ENCODE measurements at places on chromosomes 11 and 22. TPM values are rescaled to one million over a fixed set of nuclear protein-coding genes. Genes with fewer than 3 reads are reported as not detected.

- no peak overlapping the region for H3K4me3 ChIP-seq
- DNase-seq: no peak
- H3K27ac ChIP-seq: no peak overlapping the region
- H3K36me3 ChIP-seq: peaks cover 8% of the 10 kb centered on the region
- no peaks in the 10 kb centered on the region for H3K4me1 ChIP-seq
Measured at GRCh38 chr11:40119661-40120060, 1339.8 kb downstream of the LRRC4C start.

GRCh38 chr11:64181506-64182411 is 4.2 kb upstream of the STIP1 start:
- peak; percentile 55 for DNase-seq
- H3K36me3 ChIP-seq: peaks cover 5% of the 10 kb centered on the region
- no peaks in the 10 kb centered on the region for H3K27me3 ChIP-seq
- peaks cover 50% of the 10 kb centered on the region for H3K4me1 ChIP-seq
- H3K4me3 ChIP-seq: peak overlapping the region; percentile 84
- peak overlapping the region; percentile 65 for H3K27ac ChIP-seq

- H3K27ac ChIP-seq: peak overlapping the region; percentile 100
- H3K27me3 ChIP-seq: peaks cover 6% of the 10 kb centered on the region
- no peak for DNase-seq
- H3K4me3 ChIP-seq: peak overlapping the region; percentile 90
Measured at GRCh38 chr11:113876074-113876797, 864 bp upstream of the USP28 start.

- no peak for DNase-seq
- H3K36me3 ChIP-seq: no peaks in the 10 kb centered on the region
- H3K27me3 ChIP-seq: peaks cover 3% of the 10 kb centered on the region
- H3K27ac ChIP-seq: no peak overlapping the region
- H3K4me1 ChIP-seq: peaks cover 10% of the 10 kb centered on the region
Measured at GRCh38 chr11:117823294-117823945, 1.1 kb downstream of the FXYD2 start.

DNA sequence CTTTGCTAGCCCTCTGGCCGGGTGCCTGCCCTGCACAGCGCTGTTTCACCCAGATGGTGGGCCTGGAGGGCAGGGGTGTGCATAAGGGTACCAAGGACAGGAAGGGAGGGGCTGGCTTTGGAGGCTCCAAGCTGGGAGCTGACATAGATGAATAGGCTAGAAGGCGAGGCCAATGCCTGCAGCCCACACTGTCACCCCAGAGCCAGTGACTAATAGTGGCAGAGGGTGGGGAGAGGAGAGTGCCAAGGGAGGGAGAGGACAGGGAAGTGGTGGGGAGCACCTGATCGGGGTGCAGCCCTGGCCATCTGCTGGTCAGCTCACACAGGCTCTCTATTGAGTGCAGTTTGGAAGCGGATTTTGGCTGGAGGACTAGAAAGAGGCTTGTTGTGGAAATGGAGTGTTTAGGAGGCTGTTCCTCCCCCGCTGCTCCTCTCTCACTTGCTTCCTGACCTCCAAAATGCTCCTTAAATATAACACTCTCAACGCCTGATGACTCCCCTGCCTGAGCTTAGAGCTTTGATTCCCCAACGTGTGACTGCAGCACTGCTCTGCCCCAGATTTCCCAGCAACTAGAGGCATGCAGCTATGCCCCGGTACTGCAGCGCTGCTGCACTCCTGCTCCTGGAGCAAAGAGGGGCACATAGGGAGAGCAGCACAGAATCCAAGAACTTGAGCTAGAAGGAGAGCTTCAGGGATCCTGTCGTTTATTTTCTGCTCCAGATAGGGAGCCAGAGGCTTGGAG is 89.2 kb downstream of the GRAMD1B start:
- DNase-seq: no peak
- H3K27me3 ChIP-seq: no peaks in the 10 kb centered on the region
- H3K4me1 ChIP-seq: peaks cover 18% of the 10 kb centered on the region
- H3K36me3 ChIP-seq: peaks cover 3% of the 10 kb centered on the region
- no peak overlapping the region for H3K27ac ChIP-seq
- H3K4me3 ChIP-seq: no peak overlapping the region

- no peak for DNase-seq
- no peaks in the 10 kb centered on the region for H3K36me3 ChIP-seq
- H3K27me3 ChIP-seq: peaks cover 17% of the 10 kb centered on the region
- no peak overlapping the region for H3K4me3 ChIP-seq
- H3K4me1 ChIP-seq: peaks cover 17% of the 10 kb centered on the region
- no peak overlapping the region for H3K27ac ChIP-seq
Measured at GRCh38 chr11:67366546-67366945, 6.9 kb downstream of the CLCF1 start.

The RIC3 gene
- 9.1 TPM for total RNA-seq

DNA sequence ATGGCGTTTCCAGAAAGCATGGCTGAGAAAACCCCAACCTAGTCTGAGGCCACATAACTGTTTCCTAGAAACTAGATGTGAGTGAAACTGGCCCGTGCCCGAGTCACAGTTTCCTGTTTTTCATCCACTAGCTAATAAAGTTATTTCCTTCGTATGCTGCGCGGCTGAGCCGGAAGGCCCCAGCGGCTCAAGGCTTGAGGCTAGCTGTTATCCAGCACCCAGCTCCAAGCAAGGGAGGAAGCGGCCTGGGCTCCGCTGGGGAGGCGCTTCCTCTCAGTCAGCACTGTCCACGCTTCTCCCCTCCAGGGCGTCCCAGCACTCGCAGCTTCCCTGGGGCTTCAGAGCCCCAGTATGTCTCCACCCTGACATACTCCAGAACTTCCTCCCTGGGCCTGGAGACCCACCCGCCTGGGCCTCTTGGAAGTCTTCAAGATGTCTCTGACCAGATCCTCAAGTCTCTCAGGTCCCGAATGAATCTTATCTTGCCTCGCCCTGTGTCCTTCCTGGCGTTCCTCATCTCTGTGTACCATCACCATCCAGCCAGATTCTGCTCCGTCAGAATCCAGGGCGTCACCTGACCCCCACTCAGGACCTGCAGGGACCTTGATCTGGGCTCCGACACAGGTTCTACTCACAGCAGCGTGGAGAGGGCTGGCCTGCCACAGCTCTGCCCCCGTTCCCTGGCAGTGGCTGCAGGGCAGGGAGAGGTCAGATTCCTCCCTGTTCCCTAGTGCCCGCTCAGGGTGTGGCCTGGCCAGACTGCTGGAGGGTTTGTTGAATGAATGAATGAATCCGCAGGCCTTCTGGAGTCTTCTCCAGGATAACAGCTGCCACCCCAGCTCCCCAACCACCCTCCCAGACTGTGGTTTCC is 81.9 kb downstream of the LRRC32 start:
- no peak for DNase-seq
- H3K27me3 ChIP-seq: no peaks in the 10 kb centered on the region
- no peak overlapping the region for H3K27ac ChIP-seq
- no peaks in the 10 kb centered on the region for H3K36me3 ChIP-seq

The SLC17A6 gene
- total RNA-seq: 1.4 TPM

The P2RY2 gene
- 0.27 TPM for total RNA-seq

GRCh38 chr11:106076171-106076918 is 802 bp downstream of the KBTBD3 start:
- H3K36me3 ChIP-seq: peaks cover 8% of the 10 kb centered on the region
- peak overlapping the region; percentile 99 for H3K4me3 ChIP-seq
- DNase-seq: no peak
- peaks cover 44% of the 10 kb centered on the region for H3K4me1 ChIP-seq

- no peak overlapping the region for H3K4me3 ChIP-seq
- no peak overlapping the region for H3K27ac ChIP-seq
- DNase-seq: no peak
- no peaks in the 10 kb centered on the region for H3K27me3 ChIP-seq
Measured at GRCh38 chr11:4048340-4048739, 46.3 kb upstream of the RRM1 start.

- no peak overlapping the region for H3K27ac ChIP-seq
- DNase-seq: no peak
- peaks cover 19% of the 10 kb centered on the region for H3K4me1 ChIP-seq
- no peaks in the 10 kb centered on the region for H3K36me3 ChIP-seq
- H3K27me3 ChIP-seq: no peaks in the 10 kb centered on the region
- H3K4me3 ChIP-seq: peak overlapping the region; percentile 98
Measured at GRCh38 chr11:75813622-75814039, 1.4 kb upstream of the UVRAG start.

The NAV2 gene
- total RNA-seq: 14.1 TPM

DNA sequence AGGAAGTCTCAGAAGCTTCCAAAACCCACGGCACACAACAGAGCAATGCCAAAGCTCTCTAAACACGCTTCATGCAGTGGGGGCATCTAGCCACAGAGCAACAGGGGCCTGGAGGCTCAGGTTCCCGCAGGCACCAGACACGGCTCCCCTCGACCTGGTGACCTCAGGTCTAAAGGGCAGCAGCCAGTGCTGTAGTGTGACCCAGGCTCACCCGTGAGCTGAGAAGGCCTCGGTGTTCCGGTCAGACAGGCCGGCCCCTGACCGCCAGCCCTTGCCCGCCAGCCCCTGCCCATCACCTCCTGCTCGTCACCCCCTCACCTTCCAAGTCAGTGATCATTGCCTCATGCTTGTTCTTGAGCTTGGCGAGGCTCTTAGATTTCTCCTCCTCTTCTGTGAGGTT is 45.7 kb downstream of the APOL1 start:
- peak overlapping the region; percentile 27 for H3K27ac ChIP-seq
- H3K27me3 ChIP-seq: no peaks in the 10 kb centered on the region
- H3K36me3 ChIP-seq: peaks cover 26% of the 10 kb centered on the region
- H3K4me3 ChIP-seq: no peak overlapping the region
- no peak for DNase-seq
- H3K4me1 ChIP-seq: no peaks in the 10 kb centered on the region

The CRYBB1 gene
- not detected for total RNA-seq

The GDPD4 gene
- not detected for total RNA-seq

- no peak overlapping the region for H3K4me3 ChIP-seq
- peaks cover 10% of the 10 kb centered on the region for H3K36me3 ChIP-seq
- H3K27me3 ChIP-seq: no peaks in the 10 kb centered on the region
Measured at GRCh38 chr22:39360674-39361413, 11.1 kb downstream of the SYNGR1 start.

DNA sequence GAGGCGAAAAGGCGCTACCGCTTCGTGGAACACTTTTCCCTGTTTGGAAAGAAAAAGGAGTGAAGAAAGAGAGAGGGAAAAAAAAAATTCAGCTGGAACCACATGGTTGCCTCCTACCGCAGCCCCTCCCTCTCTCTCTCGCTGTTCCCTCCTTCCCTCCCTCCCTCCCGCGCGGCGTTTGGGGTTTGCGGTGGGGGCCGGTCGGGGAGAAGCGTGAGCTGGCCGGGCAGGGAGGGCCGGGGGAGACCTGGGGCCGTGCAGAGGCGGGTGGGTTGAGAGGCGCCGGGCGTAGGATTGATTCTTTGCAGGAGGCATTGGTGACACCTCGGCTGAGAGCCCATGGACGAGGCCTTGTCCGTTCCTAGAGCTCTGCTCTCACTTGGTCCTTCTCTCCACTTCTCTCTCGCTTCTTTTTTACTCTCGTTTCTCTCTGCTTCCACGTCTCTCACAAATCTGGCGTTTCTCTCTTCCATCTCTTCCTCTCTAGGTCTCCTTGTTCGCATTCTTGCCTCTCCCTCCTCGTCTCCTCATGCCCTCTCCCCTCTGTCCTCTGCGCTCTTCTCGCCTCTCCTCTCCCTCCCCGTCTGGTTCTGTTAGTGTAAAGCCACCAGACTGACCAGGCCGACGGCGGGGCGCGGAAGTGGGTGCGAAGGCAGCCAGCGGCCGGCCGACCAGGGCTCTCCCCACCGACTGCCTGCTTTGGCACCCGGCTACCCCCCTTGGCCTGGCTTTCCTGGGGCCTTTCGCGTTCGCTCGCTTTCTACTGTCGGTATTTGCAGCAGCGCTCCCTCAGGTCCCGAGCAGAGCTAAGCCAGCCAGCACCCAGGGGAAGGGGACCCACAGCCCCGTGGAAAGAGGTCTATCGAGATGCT is at the start of gene CLMP:
Gene CLMP (minus strand): TSS at position 61 of the 872 bp plus-strand sequence. CDS start 308 bp downstream, outside the sequence.
- H3K4me3 ChIP-seq: peak within 1 kb of the TSS; percentile 82
- peaks cover 16% of the 10 kb centered on the region for H3K4me1 ChIP-seq
- H3K27ac ChIP-seq: peak within 1 kb of the TSS; percentile 1
- peaks cover 76% of the 10 kb centered on the region for H3K27me3 ChIP-seq
- no peak for DNase-seq

DNA sequence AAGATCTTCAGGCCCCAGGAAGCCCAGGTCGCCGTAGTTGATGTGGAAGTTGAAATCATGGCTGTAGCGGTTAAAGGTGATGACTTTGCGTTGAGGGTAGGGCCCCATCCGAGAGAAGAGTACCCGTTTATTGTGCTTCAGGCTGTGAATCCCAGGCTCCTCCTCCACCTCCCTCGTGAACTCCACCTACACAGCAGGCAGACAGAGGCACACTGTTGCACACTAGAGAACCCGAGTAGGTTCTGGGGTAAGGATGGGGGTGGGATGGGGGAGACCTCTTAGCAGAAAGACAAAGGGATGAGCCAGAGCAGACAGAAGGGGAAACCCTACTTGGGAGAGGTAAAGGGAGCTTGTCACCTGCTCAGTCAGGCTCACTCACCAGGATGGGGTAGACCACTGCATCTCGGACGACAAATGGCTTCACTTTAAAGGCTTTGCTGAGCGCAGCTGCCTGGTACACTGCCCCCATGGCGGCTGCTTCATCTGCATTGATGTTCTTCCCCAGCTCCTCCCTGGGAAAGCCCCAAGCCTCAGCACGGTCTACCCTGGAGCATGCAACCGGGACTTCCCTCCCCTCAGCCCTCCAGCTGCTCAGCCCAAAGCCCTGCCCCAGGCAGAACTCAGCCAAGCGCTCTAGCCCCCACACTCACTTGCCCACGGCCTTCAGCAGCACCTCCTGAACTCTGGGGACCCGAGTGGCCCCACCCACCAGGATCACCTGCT is 5.4 kb downstream of the HYOU1 start:
- peak overlapping the region; percentile 34 for H3K4me3 ChIP-seq
- peaks cover 24% of the 10 kb centered on the region for H3K36me3 ChIP-seq
- no peak overlapping the region for H3K27ac ChIP-seq
- no peak for DNase-seq
- no peaks in the 10 kb centered on the region for H3K27me3 ChIP-seq

- H3K4me3 ChIP-seq: peak overlapping the region; percentile 50
- peaks cover 36% of the 10 kb centered on the region for H3K4me1 ChIP-seq
- H3K36me3 ChIP-seq: peaks cover 45% of the 10 kb centered on the region
Measured at GRCh38 chr22:42086051-42086450, 4.5 kb downstream of the NDUFA6 start.

DNA sequence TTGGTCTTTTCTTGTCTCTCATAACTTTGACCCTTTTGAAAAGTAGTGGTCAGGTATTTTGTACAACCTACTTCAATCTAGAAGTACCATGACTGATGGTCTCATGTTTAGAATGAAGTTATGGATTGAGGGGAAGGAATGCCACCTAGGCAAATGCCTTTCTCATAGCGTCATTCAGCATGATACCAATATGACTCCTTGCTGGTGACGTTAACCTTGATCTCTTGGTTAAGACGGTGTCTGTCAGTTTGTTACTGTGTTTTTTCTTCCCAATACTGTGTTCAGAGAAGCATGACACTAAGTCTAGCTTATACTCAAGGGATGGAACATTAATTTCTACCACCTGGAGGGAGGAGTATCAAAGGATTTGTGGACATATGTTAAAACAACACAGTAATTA is 130.9 kb downstream of the KIF18A start:
- no peak for DNase-seq
- H3K36me3 ChIP-seq: no peaks in the 10 kb centered on the region
- H3K27me3 ChIP-seq: no peaks in the 10 kb centered on the region
- H3K4me1 ChIP-seq: no peaks in the 10 kb centered on the region

Measured in neural crest cell (in vitro differentiated cells).